Effector CD8-positive, alpha-beta T cell (primary cell): ENCODE measurements at places on chromosomes 5 and 9.

- DNase-seq = no peak
Measured at GRCh38 chr5:15606197-15606596, 106.2 kb downstream of the FBXL7 start.

GRCh38 chr5:66742083-66742895, 146.1 kb downstream of the MAST4 start:
- no peak for DNase-seq

DNA sequence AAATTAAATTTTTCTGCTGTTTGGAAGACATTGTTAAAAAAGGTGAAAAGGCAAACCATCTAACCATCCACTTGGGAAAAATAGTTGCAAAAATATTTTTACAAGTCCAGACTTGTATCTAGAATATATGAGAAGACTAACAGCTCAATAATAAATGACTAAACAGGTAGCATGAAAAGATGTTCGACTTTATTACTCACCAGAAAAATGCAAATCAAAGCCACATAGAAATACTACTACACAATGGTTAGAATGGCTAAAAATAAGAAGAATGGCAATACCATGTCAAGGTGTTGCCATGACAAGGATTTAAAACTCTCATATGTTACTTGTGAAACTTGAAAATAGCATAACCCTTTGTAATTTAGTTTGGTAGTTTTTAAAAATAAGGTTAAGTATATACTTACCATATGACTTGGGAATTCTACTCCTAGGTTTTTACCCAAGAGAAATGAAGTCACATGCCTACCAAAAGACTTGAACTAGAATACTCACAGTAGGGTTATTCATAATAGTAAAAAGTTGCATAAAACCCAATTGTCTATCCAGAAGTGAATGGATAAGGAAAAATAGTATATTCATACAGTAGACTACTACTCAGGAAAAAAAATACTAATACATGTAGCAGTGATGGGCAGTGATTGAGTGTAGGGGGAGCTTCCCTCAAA, 93.8 kb downstream of the VPS13A start:
- no peak for DNase-seq

GRCh38 chr5:80064124-80064523, 29.0 kb downstream of the THBS4 start:
- no peak for DNase-seq

DNA sequence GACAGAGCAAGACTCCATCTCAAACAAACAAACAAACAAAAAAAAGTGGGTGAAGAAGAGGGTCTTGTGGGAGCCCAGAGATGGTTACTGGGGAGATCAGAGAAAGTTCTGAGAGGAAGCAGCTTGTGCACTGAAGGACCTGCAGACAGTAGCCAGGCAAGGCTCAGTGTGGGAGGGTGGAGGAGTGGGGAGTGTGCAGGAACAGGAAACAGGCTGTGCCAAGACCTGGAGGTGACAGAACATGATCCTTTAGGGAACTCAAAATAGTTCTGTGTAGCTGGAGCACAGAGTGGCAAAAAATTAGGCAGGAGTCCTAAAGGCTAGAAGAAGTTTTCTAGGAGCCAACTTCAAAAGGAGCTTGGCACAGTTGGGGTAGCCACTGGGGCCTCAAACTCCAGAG, 19.2 kb upstream of the NANS start:
- DNase-seq = no peak
